ENCODE measurements at places on chromosomes 7 and 10. TPM values are rescaled to one million over a fixed set of nuclear protein-coding genes. Genes with fewer than 3 reads are reported as not detected.

Gene PPP1R9A
- total RNA-seq = 51.8 TPM

Gene GPRIN2
- total RNA-seq = 14.7 TPM

Gene LIPJ
- 2.3 TPM for total RNA-seq

Gene SFRP5
- 0.40 TPM for total RNA-seq

Gene MLXIPL
- 39.5 TPM for total RNA-seq

Gene MRPS24
- total RNA-seq = 97.6 TPM

Gene WNT8B
- not detected for total RNA-seq

Gene OPN4
- not detected for total RNA-seq

Gene CCDC172
- not detected for total RNA-seq

Gene ENTPD1
- 15.6 TPM for total RNA-seq

Gene GPR22
- not detected for total RNA-seq

Gene GARIN1A
- total RNA-seq = 1.9 TPM

Gene LFNG
- total RNA-seq = 6.1 TPM

Gene NME8
- not detected for total RNA-seq

Gene RHOBTB1
- total RNA-seq = 10.5 TPM

Gene CUL1
- total RNA-seq = 53.4 TPM

Gene PTF1A
- total RNA-seq = not detected

Gene TCAF2
- 1.0 TPM for total RNA-seq

Gene SAMD9L
- total RNA-seq = 8.5 TPM

Gene LIPN
- not detected for total RNA-seq

Gene THAP5
- 36.8 TPM for total RNA-seq

Gene SPDYE2
- 0.45 TPM for total RNA-seq

Gene OR2A42
- 1.5 TPM for total RNA-seq

Gene GOLGA7B
- 0.24 TPM for total RNA-seq

Gene C10orf67
- not detected for total RNA-seq

Gene COL1A2
- total RNA-seq = 106 TPM

Gene TMEM236
- total RNA-seq = 0.21 TPM

Gene SPAG6
- not detected for total RNA-seq

Gene GFRA1
- 18.0 TPM for total RNA-seq

Gene STRIP2
- total RNA-seq = 0.54 TPM

Gene KCNMA1
- total RNA-seq = 5.1 TPM

Gene CHAT
- total RNA-seq = not detected

Gene CYP3A4
- not detected for total RNA-seq

Gene CYP26C1
- total RNA-seq = not detected
